Thoracic aorta (tissue), 2 donors: ENCODE measurements at places on chromosomes 12 and 14. TPM values are rescaled to one million over a fixed set of nuclear protein-coding genes. Genes with fewer than 3 reads are reported as not detected.

DNA sequence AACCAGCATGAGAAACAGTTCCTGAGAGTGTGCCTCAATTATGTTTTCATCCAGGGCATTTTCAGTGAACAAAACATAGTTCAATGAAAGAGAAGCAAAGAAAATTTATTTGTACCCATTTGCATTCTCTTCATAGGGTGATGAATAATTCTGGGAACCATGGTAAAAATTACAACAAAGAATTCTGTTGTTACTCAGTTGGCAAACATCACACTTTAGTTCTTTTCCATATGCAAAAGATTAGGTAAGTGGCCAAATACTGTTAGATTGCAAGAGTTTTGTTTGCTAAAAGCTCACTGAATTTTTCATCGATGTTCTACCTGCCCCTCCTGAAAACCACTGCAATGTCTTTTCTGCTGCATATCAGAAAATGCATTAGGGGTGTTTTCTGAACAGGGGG lies 132.4 kb upstream of the RGS6 start:
- H3K4me1 ChIP-seq = peaks cover 5% of the 10 kb centered on the region
- H3K27ac ChIP-seq = no peak overlapping the region

DNA sequence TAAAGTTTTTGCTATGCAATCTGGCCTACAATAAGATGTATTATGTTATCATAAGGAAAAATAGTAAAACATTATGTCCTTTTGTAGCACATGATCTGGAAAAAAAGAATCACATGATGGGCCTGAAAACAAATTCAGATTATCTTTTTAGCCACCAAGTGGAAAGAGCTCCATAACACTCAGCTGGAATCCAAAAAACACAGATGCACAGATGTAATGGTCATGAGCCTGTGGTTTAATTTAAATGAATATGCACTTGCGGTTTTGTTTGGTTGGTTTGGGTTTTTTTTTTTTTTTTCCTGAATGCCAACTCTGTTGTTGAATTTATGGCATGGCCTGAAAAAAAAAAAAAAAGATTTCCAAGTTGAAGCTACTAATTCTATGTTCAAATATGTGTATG lies 4.1 kb downstream of the KCNC2 start:
- no peaks in the 10 kb centered on the region for H3K4me1 ChIP-seq
- no peak overlapping the region for H3K27ac ChIP-seq
- peaks cover 6% of the 10 kb centered on the region for H3K27me3 ChIP-seq
- H3K4me3 ChIP-seq = no peak overlapping the region
- DNase-seq = no peak

Gene FAM186B
- 0.54 TPM for total RNA-seq

Gene PTPRB
- total RNA-seq = 39.0 TPM

Gene TIGAR
- 4.1 TPM for total RNA-seq

Gene TC2N
- 146 TPM for total RNA-seq

DNA sequence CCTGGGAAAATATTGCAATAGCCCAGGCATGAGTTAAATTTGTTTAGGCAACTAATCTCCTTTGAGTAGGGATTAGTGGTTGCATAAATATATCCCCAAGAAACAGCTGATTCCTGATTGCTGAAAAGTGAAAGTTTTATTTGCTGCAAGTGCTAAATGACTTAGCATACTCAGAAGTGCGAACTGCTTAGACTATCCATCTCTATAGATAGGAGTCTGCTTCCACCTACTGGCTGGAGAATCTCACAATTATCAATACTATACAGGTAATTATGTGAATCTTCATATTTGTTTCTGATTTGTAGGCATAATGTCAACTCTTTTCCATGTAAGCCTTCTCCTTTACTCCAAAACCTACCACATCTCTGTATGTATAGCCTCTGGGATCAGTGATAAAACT lies 12.0 kb upstream of the SLCO1B3 start:
- no peak overlapping the region for H3K27ac ChIP-seq
- no peaks in the 10 kb centered on the region for H3K36me3 ChIP-seq
- H3K27me3 ChIP-seq = no peaks in the 10 kb centered on the region
- H3K4me1 ChIP-seq = no peaks in the 10 kb centered on the region
- H3K4me3 ChIP-seq = no peak overlapping the region

- H3K27ac ChIP-seq = no peak overlapping the region
- no peak for DNase-seq
- peaks cover 5% of the 10 kb centered on the region for H3K4me1 ChIP-seq
- no peaks in the 10 kb centered on the region for H3K36me3 ChIP-seq
- H3K4me3 ChIP-seq = no peak overlapping the region
These were observed 24.5 kb downstream of the FIGNL2 start for GRCh38 chr12:51823875-51824565.

DNA sequence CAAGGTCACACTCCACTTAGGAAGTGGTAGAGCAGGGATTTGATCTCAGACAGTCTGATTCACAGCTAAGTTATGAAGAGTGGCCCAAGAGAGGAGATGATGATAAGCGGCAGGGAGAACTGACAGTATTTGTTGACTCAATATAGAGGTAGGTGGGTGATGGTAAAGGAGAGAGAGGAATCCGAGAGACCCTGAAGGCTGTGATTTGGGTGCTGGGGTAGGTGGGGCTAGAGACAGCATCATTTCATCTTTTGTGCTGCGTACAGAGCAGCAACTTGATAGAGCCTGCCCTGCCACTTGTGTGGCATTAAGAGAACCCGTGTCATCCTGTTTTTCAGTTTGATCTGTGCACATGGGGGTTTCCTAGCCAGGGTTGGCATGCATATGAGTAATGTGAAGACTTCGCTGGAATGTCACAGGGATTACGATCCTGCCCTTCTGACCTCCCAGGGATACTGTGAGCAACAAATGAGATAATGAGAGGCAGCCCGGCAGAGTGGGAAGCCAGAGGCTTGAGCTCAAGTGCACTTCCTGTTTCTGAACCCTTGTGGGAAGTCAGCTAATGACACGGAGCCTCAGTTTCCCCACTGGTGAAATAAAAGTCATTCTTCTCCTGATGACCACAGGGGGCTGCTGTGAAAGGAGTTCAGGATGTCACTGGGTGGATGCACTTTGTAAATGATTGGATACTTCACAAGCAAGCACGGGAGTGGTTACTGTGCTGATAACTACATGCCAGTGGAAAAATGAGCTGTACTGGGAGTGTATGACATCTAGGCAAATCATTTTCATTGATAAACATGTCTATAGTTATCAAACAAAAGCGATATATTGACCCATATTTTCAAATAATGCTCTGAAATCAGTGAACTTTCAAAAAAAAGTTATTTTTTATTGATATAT lies 59.5 kb upstream of the IGF1 start:
- no peak for DNase-seq
- no peak overlapping the region for H3K27ac ChIP-seq
- H3K4me3 ChIP-seq = no peak overlapping the region
- H3K4me1 ChIP-seq = no peaks in the 10 kb centered on the region
- H3K36me3 ChIP-seq = no peaks in the 10 kb centered on the region
- no peaks in the 10 kb centered on the region for H3K27me3 ChIP-seq

- H3K27me3 ChIP-seq = no peaks in the 10 kb centered on the region
- H3K4me1 ChIP-seq = no peaks in the 10 kb centered on the region
- no peak for DNase-seq
- no peak overlapping the region for H3K4me3 ChIP-seq
These were observed 50.4 kb downstream of the TBX5 start for GRCh38 chr12:114355389-114356088.

DNA sequence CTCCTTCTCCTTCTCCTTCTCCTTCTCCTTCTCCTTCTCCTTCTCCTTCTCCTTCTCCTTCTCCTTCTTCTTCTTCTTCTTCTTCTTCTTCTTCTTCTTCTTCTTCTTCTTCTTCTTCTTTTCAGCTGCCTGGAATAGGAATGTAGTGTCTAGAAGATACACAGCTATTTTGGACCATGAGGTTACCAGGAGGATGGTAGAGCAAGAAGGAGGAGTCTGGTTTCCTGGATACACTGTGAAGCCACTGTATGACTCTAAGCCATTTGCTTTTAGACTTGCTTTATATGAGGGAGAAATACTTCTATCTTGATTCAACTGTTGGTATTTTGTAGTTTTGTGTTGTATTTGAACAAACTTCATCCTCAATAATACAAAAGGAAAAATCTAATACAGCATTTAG lies 3.0 kb upstream of the MYBPC1 start:
- no peaks in the 10 kb centered on the region for H3K4me1 ChIP-seq
- no peaks in the 10 kb centered on the region for H3K36me3 ChIP-seq
- DNase-seq = no peak
- H3K27ac ChIP-seq = no peak overlapping the region
- no peak overlapping the region for H3K4me3 ChIP-seq

DNA sequence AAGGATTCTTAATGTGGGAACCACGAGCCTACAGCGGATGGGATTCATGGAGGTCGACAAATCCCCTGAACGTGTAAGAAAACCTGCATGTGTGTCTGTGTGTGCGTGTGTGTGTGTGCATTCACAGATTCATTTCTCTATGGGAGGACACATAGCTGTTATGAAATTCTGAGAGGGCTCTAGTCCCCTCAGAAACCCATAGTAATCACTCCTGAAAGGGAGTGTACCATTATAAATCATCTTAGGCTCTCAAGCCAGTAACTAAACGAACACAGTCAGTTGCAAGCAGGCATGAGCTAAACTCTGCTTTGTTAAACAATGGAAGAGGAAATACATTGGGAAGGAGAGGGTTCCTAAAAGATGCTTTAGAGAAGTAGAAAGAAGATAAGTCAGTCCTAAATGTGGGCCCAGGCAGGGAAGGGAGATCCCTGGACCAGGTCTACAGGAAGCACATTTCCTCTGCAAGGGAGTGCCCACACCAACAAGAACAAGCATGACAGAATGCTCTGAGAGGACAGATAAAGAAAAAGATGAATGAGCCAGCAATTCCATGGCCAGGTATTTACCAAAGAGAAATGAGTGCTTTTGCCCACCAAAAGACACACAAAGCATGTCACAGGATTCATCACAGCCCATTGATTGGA lies 91.3 kb downstream of the ITPR2 start:
- no peaks in the 10 kb centered on the region for H3K27me3 ChIP-seq
- no peak for DNase-seq
- no peak overlapping the region for H3K4me3 ChIP-seq
- H3K27ac ChIP-seq = no peak overlapping the region
- H3K36me3 ChIP-seq = no peaks in the 10 kb centered on the region

- H3K4me3 ChIP-seq = peak overlapping the region; percentile 59
- peaks cover 22% of the 10 kb centered on the region for H3K4me1 ChIP-seq
- DNase-seq = no peak
- H3K27me3 ChIP-seq = no peaks in the 10 kb centered on the region
These were observed 143.0 kb downstream of the TMTC1 start for GRCh38 chr12:29640589-29641345.

GRCh38 chr12:8088574-8088973 lies 6.5 kb downstream of the NECAP1 start:
- no peaks in the 10 kb centered on the region for H3K27me3 ChIP-seq
- peaks cover 39% of the 10 kb centered on the region for H3K36me3 ChIP-seq
- H3K4me3 ChIP-seq = no peak overlapping the region
- H3K27ac ChIP-seq = no peak overlapping the region
- peaks cover 9% of the 10 kb centered on the region for H3K4me1 ChIP-seq

GRCh38 chr12:104490850-104491249 lies 34.1 kb downstream of the CHST11 start:
- no peaks in the 10 kb centered on the region for H3K27me3 ChIP-seq
- H3K4me1 ChIP-seq = peaks cover 47% of the 10 kb centered on the region

Gene ENDOU
- 0.49 TPM for total RNA-seq

GRCh38 chr14:61197416-61197815 lies 83.7 kb downstream of the TMEM30B start:
- no peaks in the 10 kb centered on the region for H3K36me3 ChIP-seq
- H3K4me1 ChIP-seq = no peaks in the 10 kb centered on the region
- no peak overlapping the region for H3K27ac ChIP-seq
- H3K27me3 ChIP-seq = no peaks in the 10 kb centered on the region
- no peak for DNase-seq

- DNase-seq = no peak
- H3K4me3 ChIP-seq = no peak overlapping the region
- H3K36me3 ChIP-seq = no peaks in the 10 kb centered on the region
- H3K4me1 ChIP-seq = no peaks in the 10 kb centered on the region
These were observed 317.7 kb upstream of the TBX3 start for GRCh38 chr12:115001571-115002180.

DNA sequence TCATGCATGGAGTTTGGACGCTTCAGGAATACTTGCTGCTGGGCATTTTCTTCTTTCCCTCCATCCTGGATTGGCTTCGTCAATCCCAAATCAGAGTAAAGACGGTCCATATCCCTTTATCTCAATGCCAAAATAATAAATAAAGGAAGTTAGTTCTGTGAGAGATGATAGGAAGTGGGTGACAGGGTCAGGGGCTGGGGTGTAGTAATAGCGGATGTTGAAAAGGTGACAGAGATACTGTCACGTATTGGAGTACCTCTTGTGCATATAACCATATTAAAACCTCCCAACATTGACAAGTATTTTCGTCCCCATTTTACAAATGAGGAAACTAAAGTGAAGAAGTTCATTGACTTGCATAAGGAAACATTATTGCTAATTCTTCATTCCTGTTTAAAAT lies 12.4 kb downstream of the MAGOHB start:
- H3K4me1 ChIP-seq = no peaks in the 10 kb centered on the region
- DNase-seq = no peak
- no peak overlapping the region for H3K27ac ChIP-seq

DNA sequence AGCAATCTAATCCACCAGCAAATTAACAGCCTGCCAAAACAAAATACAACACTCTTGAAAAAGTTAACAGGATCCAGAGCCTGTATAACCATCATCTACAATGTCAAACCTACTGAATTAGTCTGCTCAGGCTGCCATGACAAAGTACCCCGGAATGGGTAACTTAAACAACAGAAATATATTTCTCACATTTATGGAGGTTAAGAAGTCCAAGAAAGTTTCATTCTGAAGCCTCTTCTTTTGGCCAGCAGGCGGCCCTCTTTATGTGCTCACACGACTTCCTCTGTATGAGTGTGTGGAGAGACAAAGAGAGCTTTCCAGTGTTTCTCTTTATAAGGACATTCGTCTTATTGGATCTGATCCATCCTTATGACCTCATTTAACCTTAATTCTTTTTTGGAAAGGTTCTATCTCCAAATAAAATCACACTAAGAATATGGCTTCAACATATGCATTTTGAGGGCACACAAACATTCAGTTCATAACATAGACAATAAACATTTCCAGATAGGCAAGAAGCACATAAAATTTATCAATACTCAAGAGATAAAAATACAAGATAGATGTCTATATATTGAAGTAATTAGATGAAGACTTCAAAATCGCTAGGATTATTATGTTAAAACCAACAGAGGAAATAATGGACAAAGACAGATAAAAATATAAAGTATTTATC lies 5.9 kb upstream of the RERG start:
- DNase-seq = no peak
- no peaks in the 10 kb centered on the region for H3K27me3 ChIP-seq
- H3K27ac ChIP-seq = no peak overlapping the region
- peaks cover 2% of the 10 kb centered on the region for H3K4me1 ChIP-seq
- no peaks in the 10 kb centered on the region for H3K36me3 ChIP-seq

GRCh38 chr14:99040052-99040451 lies 231.9 kb downstream of the BCL11B start:
- H3K4me3 ChIP-seq = no peak overlapping the region
- no peaks in the 10 kb centered on the region for H3K27me3 ChIP-seq
- DNase-seq = no peak
- H3K4me1 ChIP-seq = peaks cover 34% of the 10 kb centered on the region
- no peak overlapping the region for H3K27ac ChIP-seq

GRCh38 chr12:121253638-121254335 lies 42.7 kb downstream of the CAMKK2 start:
- no peak overlapping the region for H3K27ac ChIP-seq
- no peak for DNase-seq
- H3K4me1 ChIP-seq = no peaks in the 10 kb centered on the region
